ENCODE measurements at places on chromosomes 12 and 14.

GRCh38 chr12:95582230-95583058 lies 31.2 kb upstream of the USP44 start:
- H3K36me3 ChIP-seq = no peaks in the 10 kb centered on the region
- no peak overlapping the region for H3K4me3 ChIP-seq
- no peak overlapping the region for H3K27ac ChIP-seq
- H3K4me1 ChIP-seq = no peaks in the 10 kb centered on the region

GRCh38 chr12:79406993-79407392 lies 283.8 kb downstream of the PAWR start:
- H3K4me1 ChIP-seq = no peaks in the 10 kb centered on the region
- H3K4me3 ChIP-seq = no peak overlapping the region
- no peaks in the 10 kb centered on the region for H3K36me3 ChIP-seq
- no peak for DNase-seq
- H3K27me3 ChIP-seq = no peaks in the 10 kb centered on the region

- H3K4me1 ChIP-seq = peaks cover 28% of the 10 kb centered on the region
- DNase-seq = no peak
- no peak overlapping the region for H3K4me3 ChIP-seq
- no peaks in the 10 kb centered on the region for H3K27me3 ChIP-seq
Observed at GRCh38 chr14:104935955-104936354, 11.3 kb downstream of the PLD4 start.

- DNase-seq = no peak
- no peaks in the 10 kb centered on the region for H3K27me3 ChIP-seq
- no peak overlapping the region for H3K4me3 ChIP-seq
- H3K27ac ChIP-seq = no peak overlapping the region
- no peaks in the 10 kb centered on the region for H3K4me1 ChIP-seq
- no peaks in the 10 kb centered on the region for H3K36me3 ChIP-seq
Observed at GRCh38 chr14:98233656-98234055, 1038.3 kb downstream of the BCL11B start.

- no peaks in the 10 kb centered on the region for H3K4me1 ChIP-seq
- no peak overlapping the region for H3K27ac ChIP-seq
- no peaks in the 10 kb centered on the region for H3K36me3 ChIP-seq
- no peaks in the 10 kb centered on the region for H3K27me3 ChIP-seq
- DNase-seq = no peak
Observed at GRCh38 chr14:69358233-69358963, 39.7 kb downstream of the ERH start.

DNA sequence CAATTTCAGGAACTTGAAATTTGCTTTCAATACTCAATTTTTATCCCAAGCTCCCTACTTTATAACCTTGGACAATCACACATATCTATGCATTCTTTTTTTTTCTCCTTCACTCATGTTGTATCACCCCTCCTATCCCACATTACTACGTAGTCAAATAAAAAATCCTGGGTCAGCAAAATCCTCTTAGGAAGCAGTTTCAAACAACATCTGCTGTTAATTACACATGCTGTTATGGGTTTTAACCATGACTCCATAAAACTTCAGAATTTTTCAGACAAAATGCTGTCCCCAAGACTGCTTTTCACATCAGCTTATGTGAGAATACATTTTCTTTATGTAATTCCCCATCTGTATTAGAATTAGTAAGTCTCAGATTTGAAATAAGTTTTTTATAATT lies 61.7 kb downstream of the LRFN5 start:
- DNase-seq = no peak
- no peaks in the 10 kb centered on the region for H3K4me1 ChIP-seq
- no peaks in the 10 kb centered on the region for H3K36me3 ChIP-seq
- H3K27me3 ChIP-seq = no peaks in the 10 kb centered on the region
- H3K4me3 ChIP-seq = no peak overlapping the region
- H3K27ac ChIP-seq = no peak overlapping the region

DNA sequence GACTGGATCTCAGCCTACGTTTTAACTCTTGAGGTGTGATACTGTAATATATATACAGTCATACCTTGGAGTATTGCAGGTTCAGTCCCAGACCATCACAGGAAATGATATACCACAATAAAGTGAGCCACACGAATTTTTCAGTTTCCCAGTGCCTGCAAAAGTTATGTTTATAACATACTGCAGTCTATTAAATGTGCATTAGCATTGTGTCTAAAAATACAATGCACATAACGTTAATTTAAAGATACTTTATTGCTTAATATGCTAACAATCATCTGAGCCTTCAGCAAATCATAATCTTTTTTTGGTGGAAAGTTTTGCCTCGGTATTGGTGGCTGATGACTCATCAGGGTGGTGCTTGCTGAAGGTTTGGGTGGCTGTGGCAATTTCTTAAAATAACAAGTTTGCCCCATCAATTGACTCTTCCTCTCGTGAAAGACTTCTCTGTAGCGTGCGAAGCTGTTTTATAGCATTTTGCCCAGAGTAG lies 18.9 kb downstream of the PYROXD1 start:
- no peak for DNase-seq
- H3K27me3 ChIP-seq = no peaks in the 10 kb centered on the region
- H3K4me3 ChIP-seq = no peak overlapping the region
- H3K27ac ChIP-seq = no peak overlapping the region
- no peaks in the 10 kb centered on the region for H3K4me1 ChIP-seq

DNA sequence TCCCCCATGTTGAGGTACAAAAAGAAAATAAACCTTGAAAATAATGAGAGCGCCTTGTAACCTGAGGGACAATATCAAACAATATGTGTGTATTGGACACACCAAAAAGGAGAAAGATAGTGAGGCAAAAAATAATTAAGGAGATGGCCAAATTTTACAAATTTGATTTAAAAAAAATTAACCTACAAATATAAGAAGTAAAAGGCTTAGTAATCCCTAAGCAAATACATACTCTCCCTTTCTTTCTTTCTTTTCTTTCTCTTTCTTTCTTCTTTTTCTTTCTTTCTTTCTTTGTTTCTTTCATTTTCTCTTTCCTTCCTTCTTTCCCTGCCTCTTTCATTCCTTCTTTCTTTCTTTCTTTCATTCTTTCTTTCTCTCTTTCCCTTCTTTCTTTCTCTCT lies 133.4 kb downstream of the PIK3C2G start:
- no peak for DNase-seq
- H3K27me3 ChIP-seq = no peaks in the 10 kb centered on the region
- H3K27ac ChIP-seq = no peak overlapping the region
- no peaks in the 10 kb centered on the region for H3K4me1 ChIP-seq

GRCh38 chr12:27340971-27341370 lies 8.3 kb downstream of the BMAL2 start:
- no peak overlapping the region for H3K4me3 ChIP-seq
- H3K27me3 ChIP-seq = no peaks in the 10 kb centered on the region
- DNase-seq = no peak

GRCh38 chr14:96125536-96125935 lies 79.1 kb upstream of the BDKRB2 start:
- no peak overlapping the region for H3K4me3 ChIP-seq
- H3K36me3 ChIP-seq = no peaks in the 10 kb centered on the region
- H3K4me1 ChIP-seq = peaks cover 10% of the 10 kb centered on the region
- no peak overlapping the region for H3K27ac ChIP-seq
- no peaks in the 10 kb centered on the region for H3K27me3 ChIP-seq

DNA sequence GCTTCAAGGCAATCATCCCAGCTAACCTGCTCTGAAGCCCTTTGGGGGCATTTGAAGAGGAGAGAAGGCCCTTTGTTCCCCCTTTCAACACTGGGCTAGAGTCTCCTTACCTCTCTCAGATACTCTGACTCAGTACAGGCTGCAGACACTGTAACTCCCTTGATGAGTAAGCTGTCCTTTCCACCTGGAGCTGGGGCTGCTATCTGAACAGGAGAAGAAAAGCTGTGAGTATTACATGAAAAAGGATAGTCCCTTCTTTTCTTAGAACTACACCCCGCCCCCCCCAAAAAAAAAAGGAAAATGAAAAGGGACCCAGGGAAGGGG lies 186.6 kb upstream of the PLEKHG7 start:
- no peaks in the 10 kb centered on the region for H3K4me1 ChIP-seq
- H3K36me3 ChIP-seq = no peaks in the 10 kb centered on the region

DNA sequence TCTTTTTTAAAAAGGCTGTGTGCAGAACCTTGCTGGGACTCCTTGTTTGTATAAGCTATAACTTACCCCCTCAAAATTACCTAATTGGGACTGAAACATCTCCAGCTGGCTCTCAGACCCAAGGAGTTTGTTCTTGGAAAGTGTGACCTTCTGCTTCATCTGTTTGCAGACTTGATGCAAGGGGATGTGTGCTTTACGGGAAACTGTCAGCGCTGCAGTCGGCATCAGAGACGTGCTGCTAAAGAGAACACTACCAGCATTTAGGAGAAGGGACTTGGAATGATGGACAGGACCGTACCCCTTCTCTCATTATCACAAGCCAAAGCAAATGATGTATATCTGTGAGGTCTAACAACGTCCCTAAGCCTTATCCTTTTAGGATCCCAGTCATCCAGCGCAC lies 174.2 kb upstream of the PARP11 start:
- no peak overlapping the region for H3K27ac ChIP-seq
- no peaks in the 10 kb centered on the region for H3K27me3 ChIP-seq
- DNase-seq = no peak

Data from tibial nerve (tissue), 4 donors.